ENCODE measurements at places on chromosomes 12 and 14. TPM values are rescaled to one million over a fixed set of nuclear protein-coding genes. Genes with fewer than 3 reads are reported as not detected.

Gene ITGB7
- total RNA-seq = 1.1 TPM

Gene CIDEB
- total RNA-seq = 8.0 TPM

Gene MYRFL
- 1.3 TPM for total RNA-seq

DNA sequence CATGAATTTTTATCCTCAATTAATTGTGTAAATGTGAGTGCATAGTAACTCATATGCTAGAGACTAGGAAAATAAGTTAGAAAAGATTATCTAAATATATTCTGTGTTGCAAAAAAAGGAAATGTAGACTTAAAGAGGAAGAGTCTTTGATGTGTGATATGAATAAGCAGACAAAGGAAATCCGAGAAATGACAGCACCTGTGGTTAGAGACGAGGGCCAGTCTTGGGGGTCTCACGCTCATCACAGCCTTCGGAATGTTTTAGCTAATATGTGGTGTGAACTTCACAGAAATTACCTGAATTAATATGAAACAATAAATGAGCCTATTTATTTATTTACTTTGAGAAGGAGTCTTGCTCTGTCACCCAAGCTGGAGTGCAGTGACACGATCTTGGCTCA is 11.6 kb downstream of the ATP6V0A2 start:
- DNase-seq = no peak

GRCh38 chr14:90111895-90112534 is 50.2 kb downstream of the KCNK13 start:
- no peak for DNase-seq

DNA sequence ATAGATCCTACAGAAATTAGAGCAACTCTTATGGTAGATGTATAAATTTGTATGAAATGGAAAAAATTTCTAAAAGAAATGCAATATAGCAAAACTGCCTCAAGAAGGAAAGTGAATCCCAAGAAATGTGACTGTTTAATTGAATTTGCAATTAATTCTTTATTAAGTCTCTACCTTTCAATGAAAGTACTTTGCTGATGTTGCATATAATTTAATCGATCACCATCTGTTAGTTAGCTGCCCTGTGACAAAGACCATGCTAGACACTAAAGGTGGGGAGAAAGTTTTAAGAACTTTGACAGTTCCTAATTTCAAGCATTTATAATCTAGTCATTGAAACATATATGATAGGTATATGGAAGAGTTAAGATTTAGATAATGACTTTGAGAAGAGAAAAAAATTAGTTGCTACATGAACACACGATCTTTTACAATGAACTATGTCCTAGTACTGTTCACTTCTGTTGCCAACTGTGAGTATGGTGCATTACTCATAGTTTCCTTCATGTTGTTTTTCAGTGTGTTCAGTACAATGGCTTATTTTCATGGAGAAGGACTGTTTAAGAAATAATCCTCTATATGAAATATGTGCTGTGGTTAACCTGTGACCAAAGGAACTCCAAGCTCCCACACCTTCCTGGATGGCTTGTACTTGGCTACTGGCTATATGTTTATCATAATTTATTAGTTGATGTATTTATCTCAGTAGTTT is 128.4 kb downstream of the METTL25 start:
- DNase-seq = no peak

DNA sequence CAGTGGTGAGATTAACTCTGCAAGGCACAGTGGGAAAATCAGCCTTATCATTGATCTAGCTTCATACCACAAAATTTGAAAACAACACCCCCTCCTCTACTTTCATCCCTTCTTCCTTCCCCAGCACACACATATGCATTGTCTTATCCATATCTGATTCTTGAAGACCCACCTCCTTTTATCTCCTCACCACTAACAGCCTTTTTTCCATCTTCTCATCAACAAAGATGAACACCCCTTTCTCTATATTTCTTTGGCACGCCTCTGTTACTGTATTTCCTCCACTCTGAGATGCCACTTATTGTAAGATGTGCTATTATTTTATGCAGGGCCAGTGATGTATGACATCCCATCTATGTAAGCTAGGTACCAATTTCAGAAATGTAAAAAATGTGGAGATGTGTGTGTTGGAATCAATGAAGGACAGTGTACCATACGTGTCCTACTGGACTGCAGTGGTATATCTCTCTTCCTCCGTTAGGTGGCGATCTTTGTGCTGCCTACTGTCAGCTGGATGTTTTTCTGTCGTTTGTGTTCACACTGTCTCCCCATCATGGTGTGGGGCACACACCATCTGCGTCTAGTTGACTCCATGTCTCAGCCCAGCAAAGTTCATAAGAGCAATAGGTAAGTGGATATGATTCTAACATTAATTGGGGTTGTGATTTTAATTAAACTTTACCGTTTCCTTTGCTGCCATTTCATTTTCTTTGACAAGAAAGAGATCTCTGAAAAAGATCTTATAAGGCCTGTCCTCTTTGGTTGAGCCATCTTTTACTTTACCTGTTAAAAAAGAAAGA is 24.0 kb downstream of the CCDC38 start:
- no peak for DNase-seq

- DNase-seq = peak; percentile 74
Observed at GRCh38 chr14:94598816-94599655, 13.2 kb upstream of the SERPINA3 start.

GRCh38 chr14:92553438-92553837 is 39.9 kb downstream of the RIN3 start:
- DNase-seq = no peak

DNA sequence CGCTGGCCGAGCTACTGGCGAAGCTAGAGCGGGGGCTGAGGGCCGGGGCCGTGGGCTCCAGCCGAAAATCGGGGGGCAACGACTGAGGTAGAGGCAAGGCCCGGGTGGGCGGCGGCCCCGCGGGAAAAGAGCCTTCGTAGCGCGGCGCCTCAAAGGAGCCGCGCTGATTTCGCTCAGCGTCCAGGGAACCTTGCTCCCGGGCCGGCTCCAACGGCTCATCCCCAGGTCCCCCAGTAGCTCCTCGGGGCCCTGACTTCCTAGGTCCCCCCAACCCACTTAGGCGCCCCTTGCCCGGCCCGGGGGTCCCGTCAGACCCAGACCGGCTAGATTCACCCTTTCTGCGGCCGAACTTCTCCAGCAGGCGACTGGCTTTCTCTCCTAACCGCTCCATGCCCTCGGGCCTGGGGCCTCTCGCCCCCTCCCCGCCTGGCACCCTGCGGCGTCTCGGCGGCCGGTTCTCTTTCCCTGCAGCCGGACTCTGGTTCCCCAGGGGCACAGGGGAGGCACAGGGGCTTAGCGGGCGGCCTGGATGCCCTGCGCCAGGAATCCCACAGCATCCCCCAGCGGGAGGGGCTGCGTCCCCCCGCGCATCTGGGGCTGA is 375 bp downstream of the AJUBA start:
- DNase-seq = no peak

GRCh38 chr12:12521888-12522287 is 40.8 kb downstream of the DUSP16 start:
- DNase-seq = no peak
